ENCODE measurements at places on chromosomes 12 and 14.
A peak's percentile ranks its signal among the peaks of the same experiment; 100 is the strongest.

DNA sequence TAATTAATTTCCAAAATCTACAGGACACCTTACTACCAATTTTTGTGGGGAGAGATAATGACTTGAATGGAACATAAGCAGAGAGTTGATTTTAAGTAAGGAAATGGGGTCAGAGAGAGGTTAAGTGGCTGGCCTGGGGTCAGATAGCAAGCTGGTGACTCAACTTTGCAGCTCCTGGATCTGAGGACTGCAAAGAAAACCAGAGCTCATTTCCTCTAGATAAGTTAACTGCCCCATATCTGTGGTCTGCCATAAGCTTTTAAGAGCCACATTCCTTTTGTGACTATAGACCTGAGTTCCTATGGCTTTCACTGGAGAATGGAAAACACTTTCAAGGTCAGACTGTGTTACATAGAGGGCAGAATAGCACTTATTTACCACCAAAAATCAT lies 201.2 kb upstream of the PRICKLE1 start:
- DNase-seq = peak; percentile 59

DNA sequence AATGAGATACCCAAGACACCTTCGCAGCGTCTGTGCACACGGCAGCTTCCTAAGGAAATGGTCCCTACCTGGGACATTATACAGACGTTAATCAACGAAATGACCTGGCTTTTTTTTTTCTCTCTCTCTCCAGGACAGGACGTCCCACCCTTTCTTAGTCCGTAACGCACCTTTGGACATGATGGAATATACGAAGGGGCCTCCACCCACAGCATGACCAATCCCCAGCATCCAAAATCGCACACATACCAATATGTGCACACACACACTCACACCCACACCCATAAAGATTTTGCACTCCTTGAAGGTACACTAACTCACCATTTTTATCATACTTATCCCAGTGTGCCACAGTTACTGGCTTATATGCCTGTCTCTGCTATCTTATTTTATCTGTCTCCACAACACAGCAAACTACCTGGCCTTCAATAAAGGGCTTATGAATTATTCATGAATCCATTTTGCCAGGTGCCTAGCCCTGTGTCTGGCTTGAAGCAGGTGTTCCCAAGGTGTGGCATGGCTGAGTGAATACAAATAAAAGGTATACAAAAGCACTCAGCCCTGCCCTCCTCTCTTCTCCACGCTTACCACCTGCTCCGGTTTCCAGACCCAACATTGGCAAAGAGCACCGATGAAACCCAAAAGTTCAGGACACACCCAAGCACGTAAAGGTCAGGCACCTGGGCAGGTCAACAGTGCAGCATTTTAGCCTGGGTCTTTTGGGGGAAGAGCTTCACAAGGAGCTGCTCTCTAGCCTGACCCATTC lies 2.2 kb downstream of the SCNN1A start:
- no peak for DNase-seq

- no peak for DNase-seq
Measured at GRCh38 chr12:131987552-131987951, 37.8 kb downstream of the EP400 start.

GRCh38 chr12:46442239-46442638 lies 69.7 kb upstream of the SLC38A2 start:
- no peak for DNase-seq

GRCh38 chr14:24435998-24436354 lies 6.2 kb downstream of the KHNYN start:
- DNase-seq = no peak

GRCh38 chr12:56897844-56898361 lies 36.3 kb downstream of the SDR9C7 start:
- DNase-seq = no peak

DNA sequence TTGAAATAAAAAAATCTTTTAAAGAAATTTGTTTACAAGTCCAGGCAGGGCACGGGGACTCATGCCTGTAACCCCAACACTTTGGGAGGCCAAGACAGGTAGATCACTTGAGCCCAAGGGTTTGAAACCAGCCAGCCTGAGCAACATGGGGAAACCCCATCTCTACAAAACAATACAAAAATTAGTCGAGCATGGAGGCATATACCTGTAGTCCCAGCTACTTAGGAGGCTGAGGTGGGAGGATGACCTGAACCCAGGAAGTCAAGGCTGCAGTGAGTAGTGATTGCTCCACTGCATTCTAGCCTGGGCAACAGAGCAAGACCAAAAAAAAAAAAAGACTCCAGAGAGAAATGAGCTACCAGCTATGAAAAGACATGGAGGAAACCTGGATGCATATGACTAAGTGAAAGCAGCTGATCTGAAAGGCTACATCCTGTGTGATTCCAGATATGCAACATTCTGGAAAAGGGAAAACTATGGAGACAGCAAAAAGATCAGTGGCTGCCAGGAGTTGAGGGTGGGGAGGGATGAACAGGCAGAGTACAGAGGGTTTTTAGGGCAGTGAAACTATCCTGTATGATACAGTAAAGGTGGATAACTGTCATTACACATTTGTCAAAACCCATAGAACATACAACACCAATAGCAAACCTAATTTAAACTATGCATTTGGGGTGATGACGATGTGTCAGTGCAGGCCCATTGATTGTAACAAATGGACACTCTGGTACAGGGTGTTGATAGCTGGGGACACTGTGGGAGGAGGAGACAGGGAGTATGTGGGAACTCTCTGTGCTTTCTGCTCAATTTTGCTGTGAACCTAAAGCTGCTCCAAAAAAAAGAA lies 59.9 kb downstream of the PRKAB1 start:
- DNase-seq = no peak

GRCh38 chr12:72406111-72406510 lies 133.9 kb downstream of the TRHDE start:
- DNase-seq = no peak

DNA sequence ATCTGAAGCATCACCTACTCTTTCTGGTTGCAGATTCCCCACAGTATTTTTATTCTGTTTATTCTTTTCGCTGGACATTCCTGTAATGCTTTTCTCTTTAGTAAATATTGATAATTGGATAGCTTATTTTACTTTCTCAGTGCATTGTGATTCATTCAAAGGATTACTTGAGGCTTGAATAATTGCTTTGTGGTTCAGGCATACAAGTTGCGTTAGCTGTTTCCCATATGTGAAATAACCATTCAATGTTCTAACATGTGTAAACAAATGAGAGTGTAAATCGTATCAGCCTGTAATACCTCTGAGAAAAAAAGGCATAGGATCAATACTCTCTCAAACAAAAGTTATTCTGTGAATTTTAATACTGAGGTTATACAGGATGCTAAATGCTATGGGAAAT lies 1004.2 kb upstream of the SEL1L start:
- no peak for DNase-seq

DNA sequence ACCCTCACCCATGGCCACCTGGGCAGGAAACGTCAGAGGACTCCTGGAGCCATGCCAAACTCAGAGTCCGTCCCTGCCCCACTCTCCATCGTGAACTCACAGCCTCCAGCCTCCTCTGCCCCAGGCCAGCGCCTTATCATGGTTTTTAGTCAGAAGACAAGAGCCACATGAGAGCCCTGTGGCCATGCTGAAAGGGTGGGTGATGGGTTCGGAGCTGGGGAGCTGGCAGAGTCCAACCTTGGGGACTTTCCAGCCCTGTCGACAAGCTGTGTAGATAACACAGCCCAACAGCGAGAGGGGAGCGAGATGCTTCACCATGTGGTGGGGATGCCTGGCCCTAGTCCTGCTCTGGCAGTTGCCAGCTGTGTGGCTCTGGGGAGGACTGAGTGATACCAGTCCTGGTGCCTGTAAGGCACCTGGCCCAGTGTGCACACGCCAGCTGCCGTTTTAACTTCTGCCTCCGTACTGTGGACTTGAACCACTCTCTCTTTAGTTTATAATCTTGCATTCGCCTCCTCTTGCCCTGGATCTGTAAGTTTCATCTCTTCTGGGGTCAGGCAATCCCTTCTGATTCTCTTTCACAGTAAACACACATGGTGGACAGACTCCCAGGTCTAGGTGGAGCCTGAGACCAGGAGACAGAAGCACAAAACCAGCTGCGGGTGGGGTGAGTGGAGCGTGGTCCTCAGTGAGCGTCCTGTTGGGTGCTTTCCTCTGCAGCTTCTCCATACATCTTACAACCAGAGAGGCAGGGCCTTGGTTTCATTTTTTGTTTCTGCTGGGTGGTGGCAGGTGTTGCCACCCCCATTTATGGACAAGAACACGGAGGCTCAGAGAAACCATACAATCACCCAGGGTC lies 55.3 kb downstream of the RIN3 start:
- DNase-seq = no peak

DNA sequence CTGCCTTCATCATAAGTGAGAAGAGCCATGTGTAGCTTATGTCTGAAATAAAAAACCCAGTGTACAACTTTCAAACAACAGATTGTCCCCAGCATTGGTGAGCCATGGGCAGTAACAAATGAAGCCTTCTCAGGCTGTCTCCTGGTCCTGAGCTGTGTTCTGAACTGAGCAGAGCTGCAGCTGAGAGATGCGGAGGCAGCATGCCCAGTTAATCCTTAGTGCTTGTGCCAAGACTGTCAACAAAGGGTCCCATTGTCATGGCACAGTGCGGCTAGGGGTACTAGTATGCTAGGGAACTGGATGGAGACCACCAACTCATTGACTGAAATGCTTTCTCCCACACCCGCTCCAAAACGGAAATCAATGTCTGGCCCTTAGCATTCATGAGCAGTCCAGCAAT lies 154.3 kb downstream of the RMST start:
- no peak for DNase-seq

DNA sequence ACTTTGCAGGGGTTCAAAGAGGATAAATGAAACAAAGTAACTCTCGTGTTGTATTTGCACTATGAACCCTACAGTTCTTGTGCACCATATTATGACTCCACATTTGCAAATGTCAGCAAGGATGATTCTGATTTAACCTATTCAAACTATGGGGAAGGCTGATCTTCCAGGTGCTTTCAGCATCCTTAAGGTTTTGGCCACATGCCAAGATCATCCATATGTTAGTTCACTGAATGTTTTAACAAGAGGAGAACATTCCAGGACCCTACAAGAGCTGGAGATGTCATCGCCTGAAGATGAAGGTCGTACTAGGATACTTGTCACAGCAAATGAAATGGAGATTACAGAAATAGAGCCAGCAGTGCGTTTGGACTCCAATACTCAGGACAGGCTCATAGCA lies 114.2 kb downstream of the DHRS2 start:
- DNase-seq = no peak

DNA sequence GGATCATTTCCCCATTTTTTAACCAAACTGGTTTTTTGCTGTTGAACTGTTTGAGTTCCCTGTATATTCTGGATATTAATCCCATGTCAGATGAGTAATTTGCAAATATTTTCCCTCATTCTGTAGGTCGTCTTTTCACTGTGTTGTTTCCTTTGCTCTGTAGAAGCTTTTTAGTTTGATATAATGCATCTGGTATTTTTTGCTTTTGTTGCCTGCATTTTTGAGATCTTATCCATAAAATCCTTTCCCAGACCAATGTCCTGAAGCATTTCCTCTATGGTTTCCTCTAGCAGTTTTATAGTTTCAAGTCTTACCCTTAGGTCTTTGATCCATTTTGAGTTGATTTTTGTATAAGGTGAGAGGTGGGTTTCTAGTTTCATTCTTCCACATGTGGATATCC lies 71.3 kb downstream of the LRP6 start:
- DNase-seq = no peak

DNA sequence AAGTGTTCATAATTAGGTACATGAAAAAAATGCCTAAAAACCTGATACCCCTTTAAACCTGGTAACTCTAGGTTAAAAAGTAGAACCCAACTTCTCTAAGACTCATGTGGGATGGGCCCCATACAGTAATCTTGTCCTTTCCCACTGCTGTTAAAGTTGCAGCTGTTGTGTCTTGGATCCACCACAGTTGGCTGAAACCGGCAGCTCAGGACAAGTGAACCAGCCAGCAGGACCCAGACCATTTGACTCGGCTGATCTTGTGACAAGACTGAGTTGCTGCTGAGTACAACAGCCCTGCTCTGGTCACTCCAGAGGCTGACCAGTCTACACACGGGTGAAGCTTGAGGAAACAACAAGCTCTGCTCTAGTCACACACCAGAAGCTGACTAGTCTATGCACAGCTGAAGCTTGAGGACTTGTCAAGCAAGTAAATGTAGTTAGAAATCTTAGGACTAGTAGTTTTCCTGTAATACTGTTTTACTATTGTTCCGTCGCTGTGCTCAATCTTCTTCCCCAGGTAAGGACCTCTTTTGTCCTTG lies 60.6 kb downstream of the DHRS2 start:
- no peak for DNase-seq

DNA sequence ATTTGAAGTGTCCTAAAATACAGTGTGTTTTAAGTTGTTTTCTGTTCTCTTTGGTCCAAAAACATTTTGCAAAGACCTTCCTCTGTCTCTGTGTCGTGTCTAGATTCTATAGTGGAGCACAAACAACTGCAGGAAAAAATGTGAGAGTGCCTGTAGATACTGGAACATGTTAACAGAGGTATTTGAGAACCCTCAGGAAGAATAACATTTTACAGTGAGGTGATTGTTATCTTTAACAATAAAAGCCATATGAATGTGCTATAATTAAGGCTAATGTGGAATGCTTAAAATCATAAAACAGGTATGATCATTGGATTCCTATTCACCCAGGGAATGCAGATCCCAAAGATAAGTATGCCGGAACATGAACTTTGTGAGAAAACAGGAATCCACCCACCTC lies 98.0 kb downstream of the SAMD4A start:
- no peak for DNase-seq

- DNase-seq = no peak
Measured at GRCh38 chr14:89502966-89503365, 85.9 kb upstream of the FOXN3 start.

GRCh38 chr12:54370171-54370730 lies 6.0 kb upstream of the GPR84 start:
- no peak for DNase-seq

DNA sequence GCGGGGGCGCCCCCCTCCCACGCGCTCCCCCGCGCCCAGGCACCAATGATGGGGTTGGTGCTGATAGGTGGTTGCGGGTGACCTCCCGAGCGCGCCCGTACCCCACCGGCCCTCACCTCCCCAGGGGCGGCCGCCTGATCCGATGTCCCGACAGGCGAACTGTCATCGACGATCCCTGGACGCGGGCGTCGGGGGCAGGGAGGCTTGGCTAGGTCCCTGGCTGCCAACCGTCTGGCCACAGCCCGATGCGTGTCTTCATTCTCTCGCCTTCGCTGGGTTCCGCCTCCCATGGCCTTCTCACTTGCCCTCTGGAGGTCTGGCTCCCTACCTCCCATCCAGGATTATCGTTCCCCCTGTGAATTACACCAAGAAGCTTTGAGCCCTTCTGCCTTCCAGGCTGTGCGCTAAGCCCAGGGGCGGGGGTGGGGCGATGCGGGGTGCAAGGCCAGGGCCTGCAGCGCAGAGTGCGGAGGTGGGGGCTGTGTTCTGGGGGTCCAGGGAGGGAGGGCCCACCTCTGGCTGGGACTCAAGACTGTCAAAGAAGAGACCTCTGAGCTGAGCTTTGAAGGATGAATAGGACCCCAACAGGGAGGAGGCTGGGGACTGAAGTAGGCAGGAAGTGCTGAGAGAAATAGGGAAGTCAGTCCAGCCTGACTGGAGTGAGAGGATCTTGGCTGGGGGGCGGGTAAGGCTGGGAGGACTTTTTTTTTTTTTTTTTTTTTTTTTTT lies 7.7 kb upstream of the RACGAP1 start:
- no peak for DNase-seq

- no peak for DNase-seq
Measured at GRCh38 chr14:54537651-54538050, 27.9 kb downstream of the CGRRF1 start.
